ENCODE measurements at places on chromosomes 11 and 22.
A peak's percentile ranks its signal among the peaks of the same experiment; 100 is the strongest.

- H3K36me3 ChIP-seq, result no peaks in the 10 kb centered on the region
- no peak overlapping the region for H3K27ac ChIP-seq
- no peaks in the 10 kb centered on the region for H3K4me1 ChIP-seq
- DNase-seq, result no peak
- H3K4me3 ChIP-seq, result no peak overlapping the region
Measured at GRCh38 chr11:116331381-116331780, 441.4 kb downstream of the BUD13 start.

- no peak overlapping the region for H3K27ac ChIP-seq
- H3K4me1 ChIP-seq, result no peaks in the 10 kb centered on the region
- H3K4me3 ChIP-seq, result no peak overlapping the region
- DNase-seq, result no peak
- H3K27me3 ChIP-seq, result no peaks in the 10 kb centered on the region
- H3K36me3 ChIP-seq, result no peaks in the 10 kb centered on the region
Measured at GRCh38 chr22:24736526-24737053, 37.9 kb downstream of the PIWIL3 start.

DNA sequence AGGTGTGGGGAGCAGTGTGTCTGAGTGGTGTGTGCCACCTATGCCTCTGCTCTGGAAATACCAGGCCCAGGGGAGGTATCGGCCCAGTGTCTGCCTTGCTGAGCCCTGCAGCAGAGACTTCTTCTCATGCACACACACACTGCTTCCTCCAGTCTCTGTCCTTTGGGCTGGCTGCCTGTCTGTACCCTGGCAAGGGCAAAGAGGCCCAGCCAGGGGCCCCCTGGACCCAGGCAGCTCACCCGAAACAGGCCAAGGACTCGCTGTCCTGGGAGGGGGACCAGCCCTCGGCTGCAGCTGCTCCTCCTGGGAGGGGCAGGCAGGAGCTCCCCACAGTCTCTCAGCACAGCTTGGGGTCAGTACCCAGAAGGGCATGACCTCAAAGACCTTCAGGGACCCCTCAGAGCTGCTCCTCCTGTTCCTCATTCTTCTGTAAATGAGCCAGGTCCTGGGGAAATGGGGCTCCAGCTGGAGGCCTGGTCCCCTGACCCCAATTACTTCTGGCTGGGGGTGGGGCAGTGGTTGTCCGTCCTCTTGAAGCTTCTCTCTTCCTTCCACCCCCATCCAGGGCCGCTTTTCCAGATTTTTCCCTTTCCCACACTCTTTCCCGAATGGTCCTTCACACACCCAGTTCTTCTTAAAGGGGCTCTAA, 24.5 kb upstream of the ALX4 start:
- peaks cover 16% of the 10 kb centered on the region for H3K27me3 ChIP-seq
- no peaks in the 10 kb centered on the region for H3K4me1 ChIP-seq
- no peak for DNase-seq
- H3K27ac ChIP-seq, result no peak overlapping the region
- no peaks in the 10 kb centered on the region for H3K36me3 ChIP-seq

DNA sequence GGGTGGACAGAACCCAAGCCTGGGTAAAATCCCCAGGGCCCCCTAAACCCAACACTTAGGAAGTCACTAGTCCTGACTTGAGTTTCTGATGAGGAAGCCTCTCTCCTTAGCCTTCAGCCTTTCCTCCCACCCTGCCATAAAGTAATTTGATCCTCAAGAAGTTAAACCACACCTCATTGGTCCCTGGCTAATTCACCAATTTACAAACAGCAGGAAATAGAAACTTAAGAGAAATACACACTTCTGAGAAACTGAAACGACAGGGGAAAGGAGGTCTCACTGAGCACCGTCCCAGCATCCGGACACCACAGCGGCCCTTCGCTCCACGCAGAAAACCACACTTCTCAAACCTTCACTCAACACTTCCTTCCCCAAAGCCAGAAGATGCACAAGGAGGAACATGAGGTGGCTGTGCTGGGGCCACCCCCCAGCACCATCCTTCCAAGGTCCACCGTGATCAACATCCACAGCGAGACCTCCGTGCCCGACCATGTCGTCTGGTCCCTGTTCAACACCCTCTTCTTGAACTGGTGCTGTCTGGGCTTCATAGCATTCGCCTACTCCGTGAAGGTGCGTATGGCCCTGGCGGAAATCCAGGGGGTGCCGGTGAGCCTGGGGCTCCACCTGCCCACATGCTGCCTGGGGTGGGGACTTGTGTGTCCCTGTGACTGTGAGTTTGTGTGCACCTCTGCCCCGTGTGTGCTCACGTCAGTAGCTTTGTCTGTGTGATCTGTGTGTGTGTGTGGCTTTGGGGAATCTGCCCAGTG, at the start of gene IFITM1:
Gene IFITM1 (plus strand): TSS at position 254 of the 767 bp plus-strand sequence. CDS start 131 bp downstream, at position 385.
- H3K27me3 ChIP-seq, result peaks cover 36% of the 10 kb centered on the region
- peaks cover 29% of the 10 kb centered on the region for H3K4me1 ChIP-seq
- H3K4me3 ChIP-seq, result peak within 1 kb of the TSS; percentile 54

GRCh38 chr11:75594211-75594610, 32.2 kb downstream of the SERPINH1 start:
- no peaks in the 10 kb centered on the region for H3K36me3 ChIP-seq
- no peak for DNase-seq
- no peak overlapping the region for H3K27ac ChIP-seq

- H3K27me3 ChIP-seq, result no peaks in the 10 kb centered on the region
- DNase-seq, result no peak
- no peak overlapping the region for H3K4me3 ChIP-seq
- peaks cover 64% of the 10 kb centered on the region for H3K36me3 ChIP-seq
Measured at GRCh38 chr11:33083918-33084317, 44.5 kb downstream of the TCP11L1 start.

- H3K27ac ChIP-seq, result peak overlapping the region; percentile 86
- peaks cover 25% of the 10 kb centered on the region for H3K4me1 ChIP-seq
- DNase-seq, result peak; percentile 68
- no peak overlapping the region for H3K4me3 ChIP-seq
- no peaks in the 10 kb centered on the region for H3K27me3 ChIP-seq
Measured at GRCh38 chr11:128342511-128343134, 244.7 kb downstream of the ETS1 start.

GRCh38 chr22:42642806-42643633, 2.6 kb upstream of the ATP5MGL start:
- peaks cover 3% of the 10 kb centered on the region for H3K36me3 ChIP-seq
- peaks cover 12% of the 10 kb centered on the region for H3K4me1 ChIP-seq
- H3K27me3 ChIP-seq, result no peaks in the 10 kb centered on the region
- H3K27ac ChIP-seq, result no peak overlapping the region

- H3K27me3 ChIP-seq, result no peaks in the 10 kb centered on the region
- H3K36me3 ChIP-seq, result no peaks in the 10 kb centered on the region
- no peak for DNase-seq
- H3K27ac ChIP-seq, result no peak overlapping the region
Measured at GRCh38 chr22:36965696-36966095, 52.3 kb downstream of the CSF2RB start.

- no peak for DNase-seq
- no peaks in the 10 kb centered on the region for H3K27me3 ChIP-seq
- no peaks in the 10 kb centered on the region for H3K4me1 ChIP-seq
- no peak overlapping the region for H3K27ac ChIP-seq
- H3K36me3 ChIP-seq, result no peaks in the 10 kb centered on the region
Measured at GRCh38 chr11:16959602-16960001, 54.6 kb downstream of the PLEKHA7 start.

DNA sequence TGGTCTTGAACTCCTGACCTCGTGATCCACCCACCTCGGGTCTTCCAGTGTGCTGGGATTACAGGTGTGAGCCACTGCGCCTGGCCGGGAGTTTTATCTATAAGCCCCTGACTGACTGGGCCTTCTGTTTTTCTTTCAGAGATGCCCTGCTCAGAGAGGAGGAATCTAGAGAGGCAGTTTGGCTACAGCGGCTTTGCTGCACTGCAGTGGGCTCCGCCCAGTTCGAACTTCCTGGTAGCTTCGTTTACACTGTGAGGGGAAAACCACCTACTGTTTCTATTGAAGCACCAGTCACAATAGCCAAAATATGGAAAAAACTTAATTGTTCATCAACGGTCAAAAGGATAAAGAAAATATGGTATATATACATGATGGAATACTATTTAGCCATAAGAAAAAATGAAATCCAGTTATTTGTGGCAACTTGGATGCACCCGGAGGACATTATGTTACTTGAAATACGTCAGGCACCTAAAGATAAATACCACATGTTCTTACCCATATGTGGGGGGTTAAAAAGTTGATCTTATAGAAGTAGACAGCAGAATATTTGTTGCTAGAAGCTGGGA, 31.9 kb upstream of the FAM181B start:
- no peaks in the 10 kb centered on the region for H3K36me3 ChIP-seq
- H3K4me3 ChIP-seq, result no peak overlapping the region
- no peaks in the 10 kb centered on the region for H3K4me1 ChIP-seq
- H3K27me3 ChIP-seq, result no peaks in the 10 kb centered on the region
- no peak for DNase-seq

DNA sequence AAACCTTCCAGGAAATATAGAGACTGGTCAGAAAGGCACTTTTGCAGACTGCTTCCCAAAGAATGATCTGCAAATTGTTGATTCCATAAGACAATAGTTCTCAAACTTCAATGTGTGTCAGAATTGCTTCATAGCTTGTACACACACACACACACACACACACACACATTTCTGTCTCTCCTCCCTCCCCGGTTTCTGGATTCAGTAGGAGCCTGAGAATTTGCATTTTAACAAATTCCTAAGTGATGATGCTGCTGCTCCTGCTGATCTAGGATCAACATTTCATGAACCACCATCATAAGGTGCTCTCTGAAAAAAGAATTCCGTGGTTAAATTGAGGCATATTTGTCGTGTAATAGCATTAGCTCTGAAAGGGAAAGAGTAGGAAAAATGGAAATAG, 35.3 kb upstream of the FZD4 start:
- H3K4me3 ChIP-seq, result no peak overlapping the region
- no peaks in the 10 kb centered on the region for H3K27me3 ChIP-seq
- no peaks in the 10 kb centered on the region for H3K36me3 ChIP-seq

All from thymus (tissue), 14 donors.